Esophagus mucosa (tissue), 1 donor: ENCODE measurements at places on chromosomes 2 and 18. TPM values are rescaled to one million over a fixed set of nuclear protein-coding genes. Genes with fewer than 3 reads are reported as not detected.

Gene LINC00305
- not detected for total RNA-seq

GRCh38 chr18:79570266-79571201 is 109.1 kb upstream of the CTDP1 start:
- no peak for ATAC-seq

- no peak for ATAC-seq
Observed at GRCh38 chr2:185610301-185610700, 128.3 kb upstream of the FSIP2 start.

GRCh38 chr2:203399031-203399430 is 70.8 kb downstream of the ABI2 start:
- ATAC-seq = no peak

DNA sequence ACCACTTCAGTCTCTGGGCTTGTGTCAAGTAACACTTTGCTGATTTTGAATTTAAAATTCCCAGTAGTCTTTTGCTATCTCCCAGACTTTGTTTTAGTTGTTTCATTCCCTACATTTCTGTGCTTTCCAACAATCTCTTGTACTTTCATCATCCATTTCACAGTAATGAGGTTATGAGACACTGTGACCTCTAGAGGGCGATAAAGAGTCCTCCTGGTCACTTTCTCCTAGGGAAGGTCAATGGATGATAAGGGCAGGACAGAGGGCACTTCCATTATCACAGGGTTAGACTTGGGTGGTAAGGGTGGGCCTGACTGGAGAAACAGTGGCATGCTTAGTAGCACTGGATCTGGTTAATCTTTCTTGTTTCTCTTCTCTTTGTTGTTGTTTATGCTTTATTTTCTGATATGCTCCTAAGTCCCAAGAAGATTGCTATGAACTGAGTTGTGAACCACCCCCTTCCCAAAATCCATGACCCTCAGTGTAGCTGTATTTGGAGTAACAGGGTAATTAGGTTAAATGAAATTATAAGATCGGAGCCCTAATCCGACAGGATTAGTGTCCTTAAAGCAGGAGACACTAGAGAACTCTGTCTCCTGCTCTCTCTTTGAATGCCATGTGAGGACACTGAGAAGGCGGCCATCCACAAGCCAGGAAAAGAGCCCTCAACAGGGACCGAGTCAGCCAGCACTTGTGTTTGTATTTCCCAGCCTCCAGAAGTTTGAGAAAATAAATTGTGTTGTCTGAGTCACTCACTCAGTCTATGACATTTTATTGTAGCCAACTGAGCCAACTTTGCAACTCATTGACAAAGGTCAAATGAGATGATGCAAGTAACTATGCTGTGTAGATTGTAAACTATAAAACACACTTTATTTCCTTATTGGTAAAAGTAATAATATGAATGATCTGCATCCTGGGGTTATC is 779.2 kb downstream of the CNTNAP5 start:
- ATAC-seq = no peak
